Sigmoid colon (tissue), 7 donors: ENCODE measurements at places on chromosomes 3 and 15. TPM values are rescaled to one million over a fixed set of nuclear protein-coding genes. Genes with fewer than 3 reads are reported as not detected.

RNF7 gene
- 195 TPM for total RNA-seq

IL17RB gene
- total RNA-seq: 2.2 TPM

CX3CR1 gene
- 0.16 TPM for total RNA-seq

SPG21 gene
- 116 TPM for total RNA-seq

CYP11A1 gene
- 1.7 TPM for total RNA-seq

GRCh38 chr3:195226900-195227447, 44.0 kb downstream of the XXYLT1 start:
- no peaks in the 10 kb centered on the region for H3K27me3 ChIP-seq
- H3K36me3 ChIP-seq: no peaks in the 10 kb centered on the region
- H3K27ac ChIP-seq: no peak overlapping the region
- peaks cover 31% of the 10 kb centered on the region for H3K4me1 ChIP-seq
- peak; percentile 49 for DNase-seq

DNA sequence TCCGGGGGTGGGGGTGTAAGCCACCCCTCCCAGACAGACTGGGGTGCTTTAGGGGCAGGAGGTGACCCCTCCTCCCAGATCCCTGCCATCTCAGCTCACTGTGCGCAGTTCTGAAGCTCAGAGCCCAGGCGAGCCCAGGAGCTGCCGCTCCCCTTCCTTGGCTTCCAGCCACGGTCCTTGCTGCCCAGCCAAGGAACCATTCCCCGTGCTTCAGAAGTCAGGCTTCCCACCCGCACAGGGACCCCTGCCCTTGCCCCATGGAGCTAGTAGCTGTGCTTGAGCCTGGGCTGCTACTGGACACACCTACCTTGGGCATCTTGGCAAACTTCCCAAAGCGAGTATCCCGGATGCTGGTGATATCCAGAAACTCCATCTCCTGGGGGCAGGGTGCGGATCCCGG, 4.8 kb downstream of the PLCB2 start:
- peak; percentile 55 for DNase-seq
- no peak overlapping the region for H3K4me3 ChIP-seq
- H3K36me3 ChIP-seq: no peaks in the 10 kb centered on the region
- peaks cover 11% of the 10 kb centered on the region for H3K4me1 ChIP-seq
- no peaks in the 10 kb centered on the region for H3K27me3 ChIP-seq
- H3K27ac ChIP-seq: no peak overlapping the region

DNA sequence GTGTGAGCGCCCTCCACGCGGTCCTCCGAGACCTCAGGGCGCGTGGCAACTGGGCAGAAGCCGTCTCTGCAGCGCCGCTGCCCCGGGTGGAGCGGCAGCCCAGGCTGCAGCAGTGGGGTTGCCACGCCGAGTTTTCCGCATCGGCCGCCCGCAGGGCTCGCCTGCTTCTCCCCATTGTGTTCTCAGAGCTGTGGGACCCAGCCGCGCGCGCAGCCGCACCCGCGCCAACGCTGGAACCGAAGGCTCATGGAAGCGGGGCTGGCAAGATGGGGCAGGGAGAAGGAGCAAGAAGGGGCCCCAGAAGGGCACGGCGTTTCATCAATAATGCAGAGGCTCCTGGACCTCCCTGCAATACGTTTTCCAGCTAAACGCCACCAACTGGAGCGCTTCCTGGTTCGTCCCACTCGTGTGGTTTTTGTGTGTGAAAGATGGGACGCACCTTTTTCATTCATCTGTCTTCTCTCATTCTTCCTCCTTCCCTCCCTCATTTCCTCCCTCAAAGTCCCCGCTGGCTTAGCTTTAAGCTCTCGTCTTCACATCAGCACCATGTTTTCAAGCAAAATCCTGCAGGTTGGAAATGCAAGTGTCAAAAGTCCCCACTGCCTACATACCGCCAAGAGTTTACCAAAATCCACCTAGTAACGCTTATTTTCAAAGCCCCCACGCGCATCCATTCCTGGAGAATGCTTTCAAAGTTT, 1.2 kb downstream of the ROBO1 start:
- no peaks in the 10 kb centered on the region for H3K36me3 ChIP-seq
- DNase-seq: no peak
- H3K4me1 ChIP-seq: peaks cover 17% of the 10 kb centered on the region
- peaks cover 4% of the 10 kb centered on the region for H3K27me3 ChIP-seq
- no peak overlapping the region for H3K27ac ChIP-seq

DNA sequence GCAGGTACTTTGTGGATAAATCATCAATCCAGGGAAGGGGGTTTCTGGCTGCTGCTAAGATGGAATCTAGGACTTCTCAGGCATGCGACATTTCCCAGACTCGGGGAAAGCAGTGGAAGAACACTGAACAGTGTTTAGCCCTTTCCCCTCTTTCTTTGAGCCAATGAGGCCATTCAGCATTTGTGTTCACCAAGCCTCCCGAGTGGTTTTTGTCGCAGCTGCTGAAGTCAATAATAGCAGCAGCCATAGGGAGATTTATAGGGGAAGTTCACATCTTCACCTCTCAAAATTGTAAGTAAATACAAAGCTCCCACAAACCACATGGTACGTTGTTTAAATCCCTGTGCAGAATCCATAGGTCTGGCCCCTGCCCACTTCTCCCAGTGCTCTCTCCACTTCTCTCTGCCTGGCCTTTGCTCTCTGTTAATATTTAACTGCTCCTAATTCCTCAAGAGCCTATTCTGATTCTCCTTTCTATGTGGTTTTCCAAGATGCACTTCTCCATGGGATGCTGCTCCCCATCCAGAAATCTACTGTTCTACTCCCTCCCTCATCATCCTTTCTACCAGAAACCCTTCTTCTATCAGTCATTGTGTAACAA, 230.7 kb downstream of the SHQ1 start:
- no peaks in the 10 kb centered on the region for H3K36me3 ChIP-seq
- H3K27ac ChIP-seq: no peak overlapping the region

DNA sequence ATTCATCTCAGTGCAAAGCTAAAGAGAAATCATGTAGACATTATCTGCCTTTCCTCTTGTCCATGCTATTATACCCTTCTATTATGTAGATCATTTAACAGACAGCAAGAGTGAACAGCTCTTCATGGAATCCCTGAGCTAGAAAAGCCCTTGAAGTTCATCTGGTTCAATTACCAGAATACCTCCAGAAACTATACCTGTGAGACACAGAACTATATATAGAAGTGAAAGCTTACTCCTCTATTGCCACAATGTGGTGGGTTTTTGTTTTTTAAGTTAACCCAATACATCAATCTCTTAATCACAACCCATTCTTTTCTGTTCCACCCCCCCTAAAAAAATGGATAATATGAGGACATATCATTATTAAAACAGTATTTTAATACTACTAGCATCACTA, 347.7 kb downstream of the PLCL2 start:
- no peaks in the 10 kb centered on the region for H3K27me3 ChIP-seq
- DNase-seq: no peak
- H3K4me1 ChIP-seq: no peaks in the 10 kb centered on the region
- H3K36me3 ChIP-seq: no peaks in the 10 kb centered on the region

DNA sequence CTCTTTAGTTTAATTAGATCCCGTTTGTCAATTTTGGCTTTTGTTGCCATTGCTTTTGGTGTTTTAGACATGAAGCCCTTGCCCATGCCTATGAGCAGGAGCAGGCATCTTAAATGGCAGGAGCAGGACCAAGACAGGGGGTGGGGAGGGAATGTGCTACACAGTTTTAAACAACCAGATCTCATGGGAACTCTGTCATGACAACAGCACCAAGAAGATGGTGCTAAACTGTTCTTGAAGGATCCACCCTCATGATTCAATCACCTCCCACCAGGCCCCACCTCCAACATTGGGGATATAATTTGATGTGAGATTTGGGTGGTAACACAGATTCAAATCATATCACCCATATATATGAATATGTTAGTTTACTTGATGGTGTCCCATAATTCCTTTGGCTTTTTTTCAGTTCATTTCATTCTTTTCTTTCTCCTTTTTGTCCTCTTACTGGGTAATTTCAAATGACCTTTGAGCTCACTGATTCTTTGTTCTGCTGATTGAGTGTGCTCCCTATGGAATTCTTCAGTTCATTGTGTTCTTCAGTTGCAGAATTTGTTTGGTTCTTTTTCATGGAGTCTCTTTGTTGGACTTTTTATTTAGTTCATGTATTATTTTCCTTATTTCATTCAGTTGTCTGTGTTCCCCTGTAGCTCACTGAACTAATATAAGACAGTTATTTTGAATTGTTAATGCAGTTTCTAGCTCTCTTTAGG, 62.6 kb downstream of the DOCK3 start:
- no peaks in the 10 kb centered on the region for H3K36me3 ChIP-seq
- H3K27me3 ChIP-seq: no peaks in the 10 kb centered on the region
- DNase-seq: no peak
- H3K4me1 ChIP-seq: no peaks in the 10 kb centered on the region
- H3K27ac ChIP-seq: no peak overlapping the region

- H3K36me3 ChIP-seq: no peaks in the 10 kb centered on the region
- H3K4me3 ChIP-seq: no peak overlapping the region
- DNase-seq: no peak
- H3K27ac ChIP-seq: no peak overlapping the region
- H3K27me3 ChIP-seq: no peaks in the 10 kb centered on the region
Observed at GRCh38 chr3:30226601-30227151, 379.7 kb upstream of the TGFBR2 start.

DNA sequence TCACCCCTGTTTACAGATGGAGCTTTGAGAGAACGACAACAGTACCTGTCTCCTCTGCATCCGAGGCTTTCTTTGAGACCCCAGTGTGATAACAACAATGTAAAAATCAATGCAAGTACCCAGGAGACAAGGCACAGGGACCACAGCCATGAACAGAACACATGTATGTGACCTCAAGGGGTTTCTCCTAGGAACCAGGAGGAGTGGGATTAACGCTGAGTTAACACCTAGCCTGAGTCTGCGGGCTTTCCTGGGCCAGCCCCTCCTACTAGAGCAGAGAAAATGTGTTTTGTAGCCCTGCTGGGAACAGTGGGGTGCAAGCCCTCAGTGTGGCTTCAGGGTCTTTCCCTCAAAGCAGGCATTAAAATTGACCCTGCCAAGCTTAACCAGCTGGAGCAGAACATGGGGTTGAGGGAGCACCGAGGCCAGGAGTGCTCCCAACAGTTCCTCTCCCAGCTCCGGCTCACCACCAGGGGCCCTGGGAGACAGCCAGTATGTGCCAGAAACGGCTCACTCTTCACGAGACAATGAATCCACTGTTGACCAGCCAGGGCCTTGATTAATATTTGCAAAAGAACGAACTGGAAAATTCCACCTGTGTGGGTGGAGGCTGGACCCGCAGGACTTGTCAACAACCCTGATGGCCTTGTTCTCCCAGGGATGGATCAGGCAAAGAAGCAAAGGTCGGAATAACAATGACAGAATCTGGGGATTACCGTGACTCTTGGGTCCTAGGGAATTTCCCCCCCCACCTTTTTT, 3.6 kb downstream of the CHDH start:
- H3K4me3 ChIP-seq: no peak overlapping the region
- H3K36me3 ChIP-seq: no peaks in the 10 kb centered on the region
- H3K27me3 ChIP-seq: no peaks in the 10 kb centered on the region
- H3K27ac ChIP-seq: no peak overlapping the region

DNA sequence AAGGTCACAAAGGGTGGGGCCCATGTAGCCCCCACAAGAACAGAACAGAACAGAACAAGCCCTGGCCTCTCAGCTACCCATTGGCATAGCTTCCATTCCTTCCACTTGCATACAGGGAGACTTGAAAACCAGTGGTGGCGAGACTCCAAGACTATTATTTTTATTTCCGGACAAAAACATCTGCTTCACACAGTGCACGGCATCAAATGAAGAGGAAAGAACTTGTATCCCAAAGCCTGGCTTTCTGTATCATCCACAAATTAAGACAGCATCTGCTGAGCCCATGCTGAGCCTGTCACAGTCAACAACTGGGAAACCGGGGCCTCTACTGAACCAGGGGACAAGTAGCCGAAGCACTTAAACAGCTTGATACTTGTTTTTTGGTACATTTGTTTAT, 56.0 kb downstream of the CLEC3B start:
- no peak overlapping the region for H3K27ac ChIP-seq
- H3K4me1 ChIP-seq: peaks cover 12% of the 10 kb centered on the region
- no peaks in the 10 kb centered on the region for H3K36me3 ChIP-seq
- H3K27me3 ChIP-seq: no peaks in the 10 kb centered on the region
- H3K4me3 ChIP-seq: no peak overlapping the region

DNA sequence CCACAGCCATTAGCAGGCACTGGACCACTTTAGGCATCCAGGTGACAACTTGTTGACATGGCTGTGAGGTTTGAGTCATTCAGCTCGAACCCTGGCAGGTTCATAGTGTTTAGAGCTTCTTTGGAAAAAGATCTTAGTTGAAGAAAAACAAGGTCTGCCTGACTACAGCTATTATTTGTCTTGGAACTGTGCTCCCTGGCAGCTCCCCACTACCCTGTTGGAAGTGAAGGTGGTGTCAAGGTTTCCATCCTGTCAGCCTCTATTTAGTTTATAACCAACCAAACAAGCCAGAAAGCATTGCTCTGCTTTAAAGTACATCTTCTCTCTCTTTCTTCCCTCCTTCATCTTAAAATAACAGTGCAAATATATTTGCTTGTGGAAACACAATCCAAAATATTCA, 56.8 kb downstream of the KAT2B start:
- no peak overlapping the region for H3K4me3 ChIP-seq
- H3K4me1 ChIP-seq: peaks cover 29% of the 10 kb centered on the region
- H3K36me3 ChIP-seq: no peaks in the 10 kb centered on the region
- no peak overlapping the region for H3K27ac ChIP-seq
- no peak for DNase-seq
- H3K27me3 ChIP-seq: no peaks in the 10 kb centered on the region

- no peak for DNase-seq
- H3K27ac ChIP-seq: no peak overlapping the region
Observed at GRCh38 chr3:106184540-106185457, 316.0 kb upstream of the CBLB start.

DNA sequence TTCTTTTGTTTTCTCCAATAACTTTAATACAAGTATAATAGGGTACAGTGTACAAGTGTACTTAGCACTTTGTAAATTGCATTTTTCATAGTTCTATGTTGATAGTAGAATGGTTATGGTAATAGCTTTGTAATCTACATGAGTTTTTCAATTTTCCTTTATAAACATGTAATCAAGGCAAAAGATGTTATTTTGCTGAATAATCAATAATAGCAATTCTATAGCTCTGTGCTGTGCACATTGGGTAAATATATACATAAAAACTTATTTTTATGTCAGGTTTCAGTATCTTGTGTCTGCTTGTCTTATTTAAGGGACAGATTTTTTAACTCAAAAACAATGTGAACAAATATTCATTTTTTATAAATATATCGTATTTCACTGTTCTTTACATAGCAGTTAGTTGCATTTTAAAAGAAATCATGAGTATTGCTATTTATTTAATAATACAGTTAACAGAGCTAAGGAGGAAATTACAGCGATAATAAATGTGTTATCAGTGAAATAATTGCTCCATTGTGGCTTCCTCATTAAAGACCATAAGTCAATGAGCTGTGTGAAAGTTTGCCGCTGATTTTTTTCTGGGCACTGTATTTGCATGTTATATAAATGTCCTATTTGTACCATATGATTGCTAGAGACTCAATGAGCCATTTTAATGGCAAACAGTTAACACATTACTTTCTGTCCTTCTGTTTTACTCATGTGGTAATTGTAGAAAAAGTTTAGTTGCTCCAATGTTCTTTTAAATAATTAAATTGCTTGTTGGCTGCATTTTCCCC, 214.6 kb upstream of the STAC start:
- no peaks in the 10 kb centered on the region for H3K27me3 ChIP-seq
- H3K36me3 ChIP-seq: no peaks in the 10 kb centered on the region
- no peak for DNase-seq

- H3K36me3 ChIP-seq: no peaks in the 10 kb centered on the region
- peaks cover 23% of the 10 kb centered on the region for H3K4me1 ChIP-seq
- no peak overlapping the region for H3K4me3 ChIP-seq
Observed at GRCh38 chr15:63495780-63496488, 8.5 kb upstream of the USP3 start.

GRCh38 chr3:16907243-16907642, 22.5 kb downstream of the PLCL2 start:
- no peaks in the 10 kb centered on the region for H3K27me3 ChIP-seq
- no peak overlapping the region for H3K4me3 ChIP-seq
- H3K27ac ChIP-seq: no peak overlapping the region

GRCh38 chr3:152352554-152352953, 83.8 kb downstream of the MBNL1 start:
- DNase-seq: no peak
